ENCODE measurements at places on chromosomes 11 and 22.
A peak's percentile ranks its signal among the peaks of the same experiment; 100 is the strongest.

- DNase-seq = no peak
Measured at GRCh38 chr11:100188137-100188783, 498.8 kb upstream of the ARHGAP42 start.

DNA sequence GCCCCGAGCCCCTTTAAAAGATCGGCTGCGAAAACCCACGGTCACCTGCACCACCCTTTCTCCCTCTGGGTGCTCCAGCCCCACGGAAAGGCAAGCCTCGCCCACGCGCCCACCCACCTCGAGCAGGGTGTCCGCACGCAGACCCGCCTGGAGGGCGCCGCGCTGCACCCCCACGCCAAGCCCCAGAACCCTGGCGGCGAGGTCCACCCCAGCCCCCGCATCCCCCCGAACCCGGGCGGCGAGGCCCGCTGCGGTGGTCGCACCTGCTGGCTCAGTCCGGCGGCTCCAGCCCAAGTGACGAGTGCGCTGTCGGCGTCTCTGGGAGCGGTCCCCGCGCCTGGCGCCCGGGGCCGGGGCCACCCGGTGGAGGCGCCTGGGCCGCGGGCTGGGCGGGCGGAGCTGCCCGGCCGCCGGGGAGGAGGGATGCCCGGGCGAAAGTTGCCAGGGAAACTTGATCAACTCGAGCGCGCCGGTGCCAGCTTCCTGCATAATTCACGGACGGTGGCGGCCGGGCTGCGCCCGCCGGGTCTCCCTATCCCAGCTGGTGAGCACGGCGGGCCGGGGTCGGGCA, 1.1 kb downstream of the SHANK2 start:
- DNase-seq = no peak

GRCh38 chr22:17472932-17473331, 90.4 kb upstream of the SLC25A18 start:
- no peak for DNase-seq

- no peak for DNase-seq
Measured at GRCh38 chr11:18804199-18804999, 12.8 kb upstream of the PTPN5 start.

- DNase-seq = no peak
Measured at GRCh38 chr11:36363361-36364268, 67.5 kb downstream of the PRR5L start.

DNA sequence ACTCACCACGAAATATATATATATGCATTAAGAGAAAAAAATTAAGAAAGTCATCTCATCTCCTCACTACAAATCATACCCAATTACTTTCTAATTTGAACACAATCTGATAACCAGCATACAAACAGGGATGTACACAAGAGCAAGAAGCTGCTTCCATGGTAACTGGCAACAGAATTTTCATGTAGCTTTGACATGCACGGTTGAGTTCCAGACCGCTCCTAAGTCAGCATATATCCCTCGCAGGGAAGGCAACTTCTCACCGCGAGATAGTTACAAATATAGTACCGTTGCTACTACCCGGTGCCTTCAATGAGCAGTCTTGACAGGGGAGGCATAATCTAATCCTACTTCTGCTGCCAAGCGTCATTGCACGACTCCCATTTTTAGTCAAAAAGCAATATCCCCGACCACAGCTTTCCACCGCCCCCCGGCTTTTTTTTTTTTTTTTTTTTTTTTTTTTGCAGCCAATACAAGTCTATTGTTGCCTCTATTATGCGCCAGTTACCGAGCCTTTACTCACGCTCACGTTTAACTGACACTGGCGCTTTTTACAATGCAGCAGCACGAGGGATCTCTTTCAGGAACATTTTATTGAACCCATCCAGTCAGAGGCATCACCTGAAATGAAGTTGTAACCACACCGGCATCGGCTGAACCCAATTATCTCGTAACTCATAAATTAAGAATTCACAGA, 2.2 kb downstream of the CADM1 start:
- DNase-seq = no peak

DNA sequence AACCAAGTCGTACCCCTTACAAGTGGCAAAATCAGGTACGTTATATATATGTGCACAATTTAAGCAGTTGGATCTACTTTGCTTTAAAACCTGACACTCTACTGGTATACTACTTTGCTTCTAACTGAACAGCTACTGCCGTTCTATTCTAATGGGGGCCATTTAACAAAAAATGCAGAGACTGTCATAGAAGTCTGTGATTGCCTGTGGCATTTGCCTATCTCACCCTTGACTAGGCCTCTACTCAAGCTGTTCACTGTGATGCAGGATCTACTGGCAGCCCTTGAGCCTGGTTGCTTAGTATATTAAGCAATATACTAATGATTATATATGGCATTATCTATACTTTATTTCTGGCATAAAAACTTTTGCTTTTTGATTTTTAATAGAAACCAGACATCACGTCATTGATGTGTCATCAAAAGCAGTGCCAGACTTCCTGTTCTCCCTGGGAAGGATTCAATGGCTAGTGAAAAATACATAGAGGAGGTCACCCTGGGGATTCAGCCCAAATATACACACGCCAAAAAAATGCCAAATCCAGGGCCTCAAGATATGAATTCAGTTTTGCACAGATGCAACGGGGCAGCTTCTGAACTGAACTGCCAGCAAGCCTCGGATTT, 40.0 kb upstream of the FIBIN start:
- no peak for DNase-seq

DNA sequence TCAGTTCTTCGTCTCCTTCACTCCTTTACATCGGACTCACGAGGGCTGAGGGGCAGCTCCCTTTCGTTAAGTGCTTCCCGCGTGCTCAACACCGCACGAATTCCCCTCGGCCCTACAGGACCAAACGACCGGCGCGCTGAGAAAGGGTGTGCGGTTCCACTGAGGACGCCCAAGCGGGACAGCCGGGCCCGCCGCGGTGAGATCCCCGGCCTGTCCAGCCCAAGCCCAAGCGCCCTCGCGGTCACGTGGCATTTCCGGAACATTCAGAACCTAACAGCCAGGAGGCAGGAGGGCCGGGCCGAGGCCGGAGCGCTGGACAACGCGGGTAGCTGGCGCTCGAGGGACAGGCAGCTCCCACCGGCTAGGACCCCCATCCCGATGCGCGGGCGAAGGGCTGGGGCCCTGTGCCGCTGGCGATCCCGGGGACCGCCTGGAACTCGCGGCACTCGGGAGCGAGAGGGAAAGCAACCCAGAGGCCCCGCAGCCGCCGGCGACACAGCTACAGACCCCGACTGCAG, 737 bp upstream of the STIP1 start:
- DNase-seq = no peak

DNA sequence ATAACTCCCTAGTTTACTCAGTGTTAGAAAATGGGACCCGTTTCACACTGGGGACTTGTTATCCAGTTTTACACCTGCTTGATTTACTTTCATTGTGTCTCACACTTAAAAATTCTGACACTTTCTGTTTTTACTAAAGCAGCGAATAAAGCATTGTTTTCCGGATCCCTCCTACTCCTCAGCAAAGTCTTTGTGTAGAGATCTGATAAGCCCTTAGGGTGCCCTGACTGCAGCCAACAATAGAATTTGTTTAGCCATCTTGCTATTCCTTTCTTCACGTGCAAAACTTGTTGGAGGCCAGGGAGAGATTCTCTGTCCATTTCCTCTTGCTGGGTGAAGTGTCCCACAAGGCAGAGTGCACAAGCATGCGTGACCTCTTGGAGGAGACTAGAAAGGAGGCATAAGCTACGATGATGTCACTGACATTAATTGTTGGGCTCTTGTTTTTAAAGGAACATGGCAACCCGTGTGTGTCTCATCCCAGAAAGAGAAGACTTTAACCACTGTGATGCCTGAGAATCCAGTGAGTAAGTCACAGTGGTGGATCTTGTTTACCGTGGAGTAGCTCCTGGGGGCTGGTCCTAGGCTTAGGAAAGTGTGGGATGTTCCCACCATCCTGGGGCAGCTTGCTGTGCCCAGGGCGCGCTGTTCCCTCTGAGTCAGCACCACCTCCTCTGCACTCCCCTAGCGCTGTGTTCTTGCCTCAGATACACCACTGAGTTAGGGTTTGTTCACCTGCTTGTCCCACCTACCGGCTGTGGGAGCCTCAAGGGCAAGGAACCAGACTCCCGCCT, 27.7 kb downstream of the MICAL2 start:
- no peak for DNase-seq

DNA sequence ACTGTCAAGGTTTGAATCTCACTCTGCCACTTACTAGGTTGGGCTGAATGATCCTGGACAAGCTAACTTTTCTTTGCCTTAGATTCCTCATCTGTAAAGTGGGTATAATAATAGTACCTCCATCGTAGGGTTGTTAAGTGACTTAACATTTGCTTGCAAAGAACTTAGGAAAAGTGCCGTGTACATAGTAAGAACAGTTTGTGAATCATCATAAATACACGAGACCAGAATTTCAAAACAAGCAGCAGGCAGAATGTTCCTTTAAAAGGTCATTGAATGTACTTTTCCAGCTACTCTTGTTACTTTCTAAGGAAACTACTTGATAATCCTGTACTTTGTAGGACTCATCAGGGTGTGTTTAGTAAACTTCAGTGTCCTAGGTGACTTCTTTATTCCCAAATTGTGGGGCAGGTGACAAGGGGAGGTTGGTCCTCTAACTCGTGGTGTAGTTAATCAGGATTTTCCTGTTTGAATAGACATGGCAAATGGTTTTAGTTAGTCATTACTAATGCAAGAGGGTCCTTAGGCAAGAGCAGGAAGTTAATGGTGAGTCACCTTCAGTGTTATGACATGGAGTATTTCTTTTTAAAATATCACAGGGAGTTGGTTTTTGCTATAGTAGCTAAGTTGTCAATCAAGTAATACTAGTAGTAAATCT, 67.9 kb downstream of the YAP1 start:
- no peak for DNase-seq

- no peak for DNase-seq
Measured at GRCh38 chr22:38957046-38957770, at the start of gene APOBEC3A. APOBEC3A (plus strand) TSS chr22:38957609; CDS start chr22:38957692, 83 bp downstream.

DNA sequence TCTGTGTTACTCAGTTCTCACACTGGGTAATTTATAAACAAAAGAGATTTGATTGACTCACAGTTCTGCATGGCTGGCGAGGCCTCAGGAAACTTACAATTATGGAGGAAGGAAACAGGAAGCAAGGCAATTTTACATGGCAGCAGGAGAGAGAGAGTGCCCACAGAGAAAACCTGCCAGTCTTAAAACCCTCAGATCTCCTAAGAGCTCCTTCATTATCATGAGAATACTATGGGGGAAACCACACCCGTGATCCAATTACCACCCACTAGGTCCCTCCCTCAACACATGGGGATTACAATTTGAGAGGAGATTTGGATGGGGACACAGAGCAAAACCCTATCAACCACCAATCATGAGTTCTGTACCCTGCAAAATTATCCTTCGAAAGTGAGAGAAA, 1180.8 kb downstream of the JRKL start:
- DNase-seq = no peak

GRCh38 chr22:24768537-24769374, 5.8 kb downstream of the PIWIL3 start:
- peak; percentile 22 for DNase-seq

- DNase-seq = no peak
Measured at GRCh38 chr22:34808618-34809017, 257.3 kb upstream of the ISX start.

DNA sequence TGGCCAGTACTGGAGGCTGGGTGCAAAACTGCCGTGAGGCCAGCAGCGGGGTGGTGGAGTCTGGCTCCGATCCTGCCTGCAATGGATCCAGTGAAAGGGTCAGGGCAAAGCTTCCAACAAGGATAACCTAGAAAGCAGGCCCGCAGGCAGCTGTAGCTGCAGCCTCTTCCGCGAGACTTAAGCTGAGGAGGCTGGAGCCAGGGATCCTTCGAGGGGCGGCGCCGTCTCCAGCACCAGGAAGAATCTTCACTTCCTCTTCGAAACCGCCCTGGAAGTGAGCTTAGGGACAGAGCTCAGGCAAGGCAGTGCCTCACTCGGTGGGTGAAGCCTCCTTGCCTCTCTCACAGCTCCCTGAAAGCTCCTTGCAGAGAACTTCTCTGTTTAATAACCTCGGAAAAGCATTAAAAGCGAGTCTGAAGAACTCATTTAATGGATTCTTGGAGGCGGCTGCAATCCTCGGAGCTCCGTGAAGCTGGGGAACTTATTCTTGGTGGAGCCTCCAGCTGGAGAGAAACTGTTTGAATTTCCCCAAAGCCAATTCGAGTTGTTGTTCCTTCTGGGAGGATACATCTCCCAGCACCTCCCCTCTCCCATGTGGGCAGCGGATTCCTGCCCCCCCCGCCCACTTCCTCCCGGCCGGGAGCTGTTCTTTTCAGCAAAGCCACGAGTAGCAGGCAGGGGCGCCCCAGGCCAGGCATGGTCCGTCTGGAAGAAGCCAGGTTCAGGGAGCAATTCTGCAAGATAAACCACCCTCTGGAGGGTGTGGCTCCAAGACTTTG, 169.9 kb downstream of the CTTN start:
- no peak for DNase-seq

- DNase-seq = no peak
Measured at GRCh38 chr11:117068303-117068860, 29.8 kb downstream of the SIK3 start.

GRCh38 chr22:39940757-39941305, 19.4 kb upstream of the TMA7B start:
- DNase-seq = no peak

DNA sequence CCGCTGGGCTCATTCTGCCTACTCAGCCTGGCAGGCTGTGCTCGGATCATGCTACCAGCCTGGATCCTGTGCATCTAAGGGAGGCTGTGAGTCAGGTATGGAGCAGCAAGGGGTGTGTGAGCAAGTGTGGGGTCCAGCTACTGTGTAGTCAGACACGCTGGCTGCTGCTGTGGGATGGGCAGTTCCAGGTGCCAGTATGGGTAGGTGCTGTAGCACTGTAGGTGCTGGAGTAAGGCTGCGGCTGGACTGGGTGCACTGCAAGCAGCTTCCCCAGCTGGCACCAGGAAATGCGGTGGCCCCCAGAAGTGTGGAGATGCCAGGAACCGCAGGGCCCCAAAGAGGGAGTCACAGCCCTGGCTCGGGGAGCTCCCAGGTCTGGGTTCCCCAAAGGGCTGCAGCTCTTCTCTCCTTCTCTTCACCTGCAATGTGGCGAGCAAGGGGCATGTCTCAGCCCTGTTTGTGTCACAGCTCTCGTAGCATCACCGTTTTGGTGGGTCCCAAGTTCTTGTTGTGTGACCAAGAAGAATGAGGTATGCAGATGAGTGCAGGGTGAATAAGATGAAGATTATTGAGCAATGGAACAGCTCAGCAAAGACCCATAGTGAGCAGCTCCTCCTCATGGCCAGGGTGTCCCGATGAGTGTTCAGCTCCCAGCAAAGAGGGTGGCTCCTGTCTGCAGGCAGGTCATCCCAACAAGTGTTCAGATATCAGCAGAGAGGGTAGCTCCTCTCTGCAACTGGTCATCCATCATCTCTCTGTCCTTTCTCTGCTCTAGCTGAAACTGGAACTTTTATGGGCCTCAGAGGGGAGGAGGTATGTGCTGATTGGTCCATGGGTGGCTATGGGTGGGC, 462.9 kb downstream of the TBC1D22A start:
- DNase-seq = no peak

DNA sequence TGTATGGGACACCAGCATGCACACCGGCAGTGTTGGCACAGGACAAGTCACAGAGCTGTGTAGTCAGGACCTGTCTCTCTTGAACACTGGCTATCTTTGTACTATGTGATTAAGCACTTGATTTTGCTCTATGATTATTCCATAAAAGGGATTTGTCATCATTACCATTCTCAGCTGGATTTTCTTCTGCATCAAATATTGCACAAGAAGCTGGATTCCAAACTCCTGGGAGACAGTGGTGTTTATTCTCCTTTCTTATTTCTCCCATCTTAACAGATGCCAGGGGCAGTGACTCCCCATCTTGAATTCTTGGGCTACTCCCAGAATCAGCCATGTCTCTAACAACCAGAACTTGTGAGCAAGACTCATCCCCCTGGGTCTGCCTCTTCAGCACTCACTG, 62.5 kb upstream of the GNAZ start:
- DNase-seq = no peak

- no peak for DNase-seq
Measured at GRCh38 chr11:122100756-122101080, 15.3 kb downstream of the BLID start.

Data from T follicular helper cell (primary cell).